LHCN-M2 (cell line): ENCODE measurements at places on chromosomes 16 and 17. TPM values are rescaled to one million over a fixed set of nuclear protein-coding genes. Genes with fewer than 3 reads are reported as not detected.

GJD3 gene
- total RNA-seq = not detected in 2 replicates

C17orf100 gene
- 0.45 and 0.92 TPM in 2 replicates for total RNA-seq

PSMC5 gene
- 51.4 and 71.6 TPM in 2 replicates for total RNA-seq

C1QL1 gene
- 2.5 and 2.8 TPM in 2 replicates for total RNA-seq

GPR179 gene
- under 0.01 TPM in 1 of 2 replicates, not detected in the other for total RNA-seq

ARHGAP23 gene
- total RNA-seq = 20.8 and 31.7 TPM in 2 replicates
